A549 treated with CORT108297 at 1 μM for 4 hours (cell line): ENCODE measurements at places on chromosomes 6 and 20. TPM values are rescaled to one million over a fixed set of nuclear protein-coding genes. Genes with fewer than 3 reads are reported as not detected.

Gene SYCP2L
- total RNA-seq = 2.7 to 3.4 TPM (median 2.8 TPM) in 5 replicates

Gene KIF25
- total RNA-seq = 0.05 to 0.39 TPM (median 0.07 TPM) in 3 of 5 replicates, not detected in the others

Gene SLC22A2
- total RNA-seq = 0.08 TPM in 2 of 5 replicates, not detected in the others

Gene TOMM34
- 40.2 to 43.3 TPM (median 41.6 TPM) in 5 replicates for total RNA-seq

Gene VNN1
- total RNA-seq = 0.06 to 0.10 TPM (median 0.06 TPM) in 5 replicates

Gene KCNS1
- total RNA-seq = not detected in 5 replicates

Gene GRM1
- total RNA-seq = 0.02 to 0.06 TPM (median 0.03 TPM) in 3 of 5 replicates, not detected in the others

Gene NHLRC1
- 1.4 to 2.3 TPM (median 1.9 TPM) in 5 replicates for total RNA-seq

Gene BRPF3
- 10.1 to 12.0 TPM (median 10.4 TPM) in 5 replicates for total RNA-seq

Gene SOX18
- 1.1 to 2.4 TPM (median 2.0 TPM) in 5 replicates for total RNA-seq

Gene ZNF831
- total RNA-seq = not detected in 5 replicates
